ENCODE measurements at places on chromosomes 12 and 14.

GRCh38 chr12:24979329-24979728 is 30.4 kb upstream of the BCAT1 start:
- DNase-seq = no peak

DNA sequence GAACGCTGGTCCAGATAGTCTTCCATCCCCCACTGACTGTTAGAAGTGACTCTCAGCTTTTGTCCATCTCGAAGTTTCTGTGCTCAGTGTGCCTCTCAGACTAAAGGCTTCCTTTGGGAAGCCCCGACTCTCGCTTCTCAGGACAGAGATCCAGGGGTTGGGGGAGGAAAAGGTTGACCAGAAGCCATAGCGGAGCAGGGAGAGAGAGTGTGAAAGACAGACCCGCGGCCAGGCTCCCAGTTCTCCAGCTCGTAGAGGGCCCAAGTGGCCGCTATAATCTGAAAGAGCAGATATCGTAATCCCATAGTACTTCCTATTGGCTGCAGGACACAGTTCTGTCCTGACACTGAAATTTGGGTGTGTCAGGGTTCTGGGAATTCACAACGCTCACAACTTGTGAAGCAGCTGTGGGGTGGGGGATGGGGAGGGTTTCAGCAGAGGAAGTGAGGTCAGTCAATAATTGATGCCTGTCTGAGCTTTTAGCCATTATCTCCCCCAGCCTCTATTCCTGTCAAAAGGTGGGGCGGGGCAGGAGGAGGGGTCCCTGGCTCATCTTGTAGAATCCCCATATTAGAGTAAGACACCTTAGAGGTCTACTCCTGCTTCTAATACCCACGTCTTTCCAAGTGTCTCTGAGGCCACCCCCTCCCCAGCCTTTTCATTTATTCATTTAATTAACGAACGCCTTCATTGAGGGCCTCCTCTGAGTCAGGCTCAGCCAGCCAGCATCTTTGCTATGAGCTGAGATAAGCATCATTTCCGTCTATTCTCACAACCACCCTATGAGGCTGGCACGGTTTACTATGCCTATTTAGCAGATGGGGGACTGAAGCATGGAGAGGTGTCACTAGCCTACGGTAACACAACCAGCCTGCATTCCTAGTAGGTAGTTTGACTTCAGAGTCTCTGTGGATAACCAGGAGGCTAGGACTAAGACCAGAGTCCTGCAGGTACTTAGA is 1.6 kb upstream of the ACVRL1 start:
- DNase-seq = no peak

- DNase-seq = no peak
Observed at GRCh38 chr12:16344269-16344668, 3.2 kb upstream of the MGST1 start.

DNA sequence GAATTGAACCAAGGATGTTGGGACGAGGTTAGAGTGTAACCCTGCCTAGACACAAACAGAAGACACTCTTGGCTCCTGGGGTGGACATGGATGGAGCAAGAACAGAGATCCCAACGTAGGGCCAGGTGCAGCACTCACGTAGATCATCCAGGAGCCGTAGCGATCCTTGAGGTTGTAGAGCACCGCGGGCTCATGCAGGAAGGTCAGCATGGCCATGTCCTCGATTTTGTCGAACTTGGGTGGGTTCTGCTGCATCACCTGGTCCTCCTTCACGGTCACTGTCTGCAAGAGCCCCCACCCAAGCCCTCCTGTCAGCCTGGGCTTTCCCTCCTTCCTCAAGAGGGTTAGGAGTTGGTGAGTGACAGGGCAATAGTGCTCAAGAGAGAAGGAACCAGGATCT is 2.5 kb downstream of the MYH7 start:
- no peak for DNase-seq

GRCh38 chr12:120438495-120439198 is 734 bp downstream of the COX6A1 start:
- no peak for DNase-seq

GRCh38 chr14:33943096-33943883 is 7.6 kb downstream of the EGLN3 start:
- no peak for DNase-seq

DNA sequence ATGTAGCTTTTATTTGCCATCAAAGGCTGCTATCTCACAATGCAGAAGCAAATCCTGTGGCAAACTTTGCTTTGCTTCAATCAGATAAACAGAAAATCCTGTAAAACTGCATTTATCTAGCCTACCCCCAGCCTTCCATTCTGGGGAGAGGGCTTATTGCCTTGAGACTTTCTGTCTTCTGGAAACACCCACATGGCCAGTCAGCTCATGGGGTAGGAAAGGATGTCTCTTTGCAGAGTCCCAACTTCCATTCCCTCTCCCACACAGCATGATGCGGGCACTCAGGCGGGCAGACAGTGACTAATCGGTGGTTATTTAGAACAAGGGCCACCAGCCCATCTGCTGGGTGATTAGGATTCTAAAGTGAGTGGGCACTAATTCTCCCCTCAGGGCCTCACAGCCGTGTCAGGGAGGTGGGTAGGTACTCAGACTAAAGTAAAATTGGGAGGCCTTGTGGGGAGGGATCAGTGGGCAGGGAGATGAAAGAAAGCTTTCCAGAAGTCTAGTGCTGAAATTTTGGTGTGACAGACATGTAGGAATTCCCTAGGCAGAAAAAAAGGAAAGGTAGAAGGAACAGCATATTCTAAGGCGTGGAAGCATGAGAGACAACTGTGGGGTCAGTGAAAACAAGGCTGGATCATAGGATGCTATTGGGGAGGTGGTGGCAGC is 720.5 kb downstream of the VRK1 start:
- DNase-seq = no peak

- DNase-seq = no peak
Observed at GRCh38 chr14:53237488-53237887, 84.4 kb upstream of the DDHD1 start.

- no peak for DNase-seq
Observed at GRCh38 chr12:99911967-99912366, 72.8 kb downstream of the ANKS1B start.

DNA sequence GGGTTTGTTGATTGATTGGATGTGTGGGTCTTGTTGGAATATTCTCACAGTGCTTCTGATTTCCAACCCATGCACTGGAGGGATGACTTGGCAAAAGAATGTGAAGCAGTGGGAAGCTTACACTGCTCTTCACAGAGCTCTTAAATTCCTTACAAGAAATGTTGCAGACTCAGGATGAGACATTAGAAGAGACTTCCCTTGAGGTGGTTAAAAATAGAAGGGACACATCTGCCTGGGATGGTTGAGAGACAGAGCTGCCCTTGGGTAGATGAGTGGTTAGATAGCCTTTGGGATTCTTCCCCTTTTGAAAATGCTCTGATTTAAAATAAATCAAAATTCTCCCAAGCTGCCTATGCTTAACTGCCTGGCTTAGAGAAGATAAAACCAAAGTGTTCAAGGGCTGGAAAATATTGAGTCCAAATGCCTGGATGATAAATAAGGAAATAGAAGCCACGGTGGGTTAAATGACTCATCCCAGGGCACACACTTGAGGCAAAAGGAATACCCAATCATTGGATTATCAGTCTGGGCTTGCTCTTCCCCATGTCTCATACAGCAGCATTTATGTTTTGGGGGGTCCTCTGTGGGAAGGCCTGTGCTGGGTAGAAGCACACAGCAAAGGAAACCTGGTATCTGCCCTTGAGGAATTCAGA is 264.3 kb downstream of the AKAP6 start:
- no peak for DNase-seq

DNA sequence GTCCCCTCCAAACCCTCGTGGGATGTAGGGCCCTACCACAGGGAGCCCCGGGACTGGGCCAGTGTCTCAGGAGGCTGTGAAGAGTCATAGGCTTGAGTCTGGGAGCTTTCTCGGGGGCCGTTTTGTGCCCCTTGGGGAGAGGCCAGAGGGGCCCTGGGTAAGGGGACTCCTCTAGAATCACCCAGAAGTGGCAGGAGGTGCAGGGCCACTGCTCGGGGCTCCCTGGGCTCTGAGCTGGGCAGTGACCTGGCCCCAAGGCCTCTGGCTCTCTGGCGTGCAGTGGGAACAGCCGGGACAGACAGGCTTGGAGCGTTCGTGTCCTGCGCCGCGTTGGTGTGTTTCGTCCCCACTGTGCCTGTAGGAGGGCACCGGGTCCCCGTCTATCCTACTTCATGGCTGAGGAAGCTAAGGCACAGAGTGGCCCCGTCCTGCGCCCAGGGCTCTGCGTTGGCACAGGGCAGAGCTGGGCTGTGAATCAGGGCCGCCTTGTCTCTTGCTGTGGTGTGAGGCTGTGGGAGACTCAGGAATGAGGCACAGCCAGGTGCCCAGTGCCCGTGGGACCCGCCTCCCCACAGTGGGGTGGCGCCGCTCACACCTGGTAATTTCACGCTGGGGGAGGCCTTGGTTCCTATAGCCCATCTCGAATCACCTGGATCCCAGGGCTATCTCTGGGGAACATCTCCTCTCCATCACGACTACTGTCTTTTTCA is 23.8 kb upstream of the KIF26A start:
- no peak for DNase-seq

DNA sequence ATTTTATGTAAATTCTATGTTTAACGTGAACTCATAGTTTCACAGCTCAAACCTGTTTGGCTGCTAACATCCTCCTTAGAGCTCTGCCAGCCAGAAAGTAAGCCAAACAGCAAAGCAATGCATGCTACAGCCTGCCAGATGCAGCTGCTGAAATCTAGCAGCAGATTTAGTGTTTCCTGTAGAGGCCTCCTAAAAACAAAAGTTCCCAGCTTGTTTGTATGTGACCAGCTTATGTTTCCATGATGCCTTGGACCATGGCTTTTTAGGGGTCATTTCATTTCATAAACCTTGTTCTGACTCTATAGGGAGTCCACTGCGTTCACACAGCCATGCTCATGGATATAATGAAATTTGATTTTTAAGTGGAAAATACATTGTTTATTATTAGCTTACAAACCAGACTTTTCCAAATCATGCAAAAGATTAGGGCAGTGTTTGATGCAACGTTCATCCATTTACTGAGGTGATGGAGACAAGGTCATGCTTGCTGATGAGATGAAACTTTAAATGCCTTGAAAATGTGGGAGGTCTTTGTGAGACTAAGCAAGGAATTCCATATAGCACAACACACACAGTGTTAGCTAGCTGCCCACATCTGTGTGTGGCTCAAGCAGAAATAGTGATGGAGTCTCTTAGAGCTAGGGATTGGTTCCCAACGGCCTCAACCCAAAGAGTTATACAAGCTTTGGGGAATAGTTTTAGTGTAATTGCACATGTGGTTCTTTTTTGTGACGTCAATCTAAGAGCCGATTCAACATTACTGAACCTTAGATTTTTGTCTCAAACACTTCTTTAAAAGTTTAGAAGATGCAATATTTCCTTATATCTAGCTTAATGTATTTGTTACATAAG is 157.5 kb upstream of the LRIG3 start:
- DNase-seq = no peak

DNA sequence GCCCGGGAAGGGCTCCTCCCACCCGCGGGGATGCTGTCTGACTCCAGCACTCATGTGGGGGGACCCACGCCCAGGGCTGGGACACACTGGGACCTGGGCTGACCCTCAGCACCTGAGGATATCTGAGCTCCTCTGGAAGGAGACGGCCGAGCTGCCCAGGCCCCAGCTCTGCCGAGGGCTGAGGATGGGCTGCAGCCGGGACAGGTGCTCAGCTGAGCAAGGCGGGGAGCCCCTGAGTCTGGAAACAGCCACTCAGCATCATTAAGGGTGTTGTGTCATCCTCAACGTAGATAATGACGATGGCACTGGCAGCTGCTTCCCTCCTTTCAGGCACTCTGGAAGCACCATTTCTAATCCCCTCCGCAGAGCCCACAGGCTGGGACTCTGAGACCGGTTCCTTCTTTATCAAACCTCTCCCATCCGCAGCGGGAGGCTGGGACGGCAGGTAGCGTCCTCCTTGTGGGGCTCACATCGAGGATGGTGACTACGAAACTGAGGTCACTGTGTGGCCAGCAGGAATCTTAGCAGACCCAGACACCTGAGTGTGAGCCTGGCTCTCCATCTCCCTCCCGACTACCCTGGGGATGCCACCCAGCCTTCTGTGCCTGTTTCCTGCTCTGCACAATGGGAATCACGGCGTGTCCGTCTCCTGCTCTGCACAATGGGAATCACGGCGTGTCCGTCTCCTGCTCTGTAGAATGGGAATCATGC is 26.7 kb upstream of the SFSWAP start:
- DNase-seq = no peak

DNA sequence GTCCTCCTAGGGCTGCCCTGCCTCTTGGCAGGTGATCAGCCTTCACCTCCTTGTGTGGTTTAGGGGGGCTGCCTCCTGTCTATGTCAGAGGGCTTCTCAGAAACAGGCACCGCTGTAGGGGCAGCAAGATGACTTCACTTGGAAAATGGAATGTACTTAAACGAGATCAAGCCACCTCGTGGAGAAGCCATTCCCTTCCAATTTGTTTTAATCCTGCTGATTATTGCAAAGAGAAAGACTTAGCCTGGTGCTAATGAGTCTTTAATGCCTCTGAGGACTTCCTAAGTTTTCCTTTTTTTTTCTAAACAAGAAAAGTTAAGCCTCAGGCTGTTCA is 62.3 kb upstream of the RFLNA start:
- no peak for DNase-seq

DNA sequence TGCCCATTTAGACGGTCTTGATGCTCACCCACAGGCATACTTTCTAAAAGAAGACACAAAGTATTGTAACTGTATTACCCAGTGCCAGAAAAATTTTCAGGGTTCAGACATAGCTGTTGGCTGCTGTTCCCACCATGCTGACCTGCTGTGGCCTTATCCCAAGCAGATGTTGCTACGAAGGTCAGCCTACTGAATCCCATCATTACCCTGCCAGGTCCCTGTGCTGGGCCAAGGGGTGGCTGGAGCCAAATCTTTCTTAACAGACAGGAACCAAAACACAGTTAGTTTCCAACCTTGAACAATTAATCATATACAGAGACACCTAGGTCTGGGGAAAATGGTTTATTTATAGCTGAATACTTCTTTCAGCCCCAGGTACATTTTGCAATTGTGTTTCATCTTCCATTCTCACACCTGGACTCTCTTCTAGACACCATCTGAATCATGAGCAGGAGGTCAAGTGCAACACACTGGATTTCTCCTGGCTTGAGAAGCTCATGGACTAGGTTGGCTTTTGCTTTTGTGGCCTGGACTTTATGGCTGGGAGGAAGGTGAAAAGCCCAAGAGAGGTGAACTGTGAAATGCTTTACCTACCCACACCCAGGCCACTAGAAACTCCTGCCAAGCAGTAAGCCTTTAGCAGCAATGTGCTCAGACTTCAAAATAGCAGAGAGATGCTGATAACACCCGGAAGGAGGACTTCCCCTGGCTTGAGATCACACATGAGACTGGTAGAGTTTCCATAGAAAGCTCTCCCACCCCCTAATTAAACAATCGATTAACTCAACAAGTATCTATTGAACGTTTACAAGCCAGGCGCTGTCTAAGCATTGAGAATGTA is 150.1 kb downstream of the SUDS3 start:
- no peak for DNase-seq

GRCh38 chr12:11509326-11509725 is 114.0 kb upstream of the PRB2 start:
- no peak for DNase-seq

Data from naive thymus-derived CD4-positive, alpha-beta T cell (primary cell).